Activated CD4-positive, alpha-beta T cell treated with anti-CD3 and anti-CD28 coated beads for 48 hours (primary cell): ENCODE measurements at places on chromosomes 16 and 17.

DNA sequence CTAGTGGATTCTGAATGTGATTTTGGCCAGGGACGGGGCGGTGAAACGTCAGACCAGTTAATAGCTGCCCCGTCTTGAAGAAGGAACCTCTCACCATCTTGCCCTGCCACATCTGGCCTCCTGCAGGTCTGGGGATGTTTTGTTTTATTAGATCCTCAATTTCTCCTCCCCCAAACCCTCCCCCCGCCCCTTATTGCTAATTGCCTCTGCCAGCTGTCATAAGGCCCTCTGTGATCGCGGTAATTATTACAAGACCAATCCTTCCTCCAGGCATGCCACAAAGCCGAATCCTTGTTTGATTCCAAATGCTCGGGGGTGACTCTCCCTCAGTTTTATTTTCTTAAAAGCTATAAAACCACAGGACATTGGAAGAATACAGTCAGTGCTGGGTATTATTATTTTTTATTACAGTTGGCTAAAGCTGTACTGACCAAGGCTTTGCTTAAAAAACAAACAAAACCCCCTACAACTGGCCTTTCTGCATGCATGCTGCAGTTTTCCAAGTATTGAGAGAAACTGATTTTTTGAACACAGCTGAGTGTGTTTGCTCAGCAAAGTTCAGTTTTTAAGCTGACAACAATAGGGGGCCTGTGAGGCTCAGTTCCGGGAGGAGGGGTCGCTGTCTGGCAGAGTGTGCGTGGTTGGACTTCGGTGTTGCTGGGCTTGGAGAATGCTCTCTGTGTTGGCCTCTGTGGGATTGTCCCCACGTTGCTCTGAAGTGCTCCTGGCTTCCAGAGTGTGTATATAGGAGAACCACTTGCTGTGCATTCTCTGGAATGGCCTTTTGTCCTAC is 1.7 kb downstream of the KSR1 start:
- no peak for DNase-seq

DNA sequence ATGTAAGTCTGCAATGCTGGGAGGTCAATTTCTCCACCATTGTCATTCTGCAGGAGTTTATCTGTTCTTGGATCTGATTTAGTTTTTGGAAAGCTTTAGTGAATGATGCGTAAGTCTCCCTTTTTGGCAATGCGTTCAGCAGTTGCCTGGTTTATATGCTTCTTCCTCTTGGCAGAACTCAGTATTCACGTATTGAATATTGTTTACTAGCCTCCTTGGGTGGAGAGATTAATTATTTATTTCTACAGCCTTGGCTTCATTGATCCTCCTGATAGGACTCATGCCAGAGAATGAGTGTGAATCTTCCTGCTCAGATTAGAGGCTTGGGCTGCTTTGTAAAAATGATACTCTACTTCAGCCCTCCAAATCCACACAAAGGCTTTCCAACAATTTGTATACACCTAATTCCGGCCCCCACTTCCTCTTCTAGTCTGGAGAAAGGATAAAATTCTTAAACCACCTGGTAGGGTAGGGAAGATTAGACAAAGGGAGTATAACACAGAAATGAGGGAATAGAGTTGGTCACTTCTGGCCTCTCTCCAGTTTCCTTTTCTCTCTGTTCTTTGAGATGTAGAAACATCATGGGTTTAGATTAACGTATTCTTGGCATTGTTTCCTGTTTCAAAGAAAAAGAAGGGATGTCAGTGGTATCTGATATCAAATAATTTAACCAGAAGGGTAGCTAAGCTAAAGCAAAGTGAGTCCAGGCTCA is 929.8 kb downstream of the KCNJ2 start:
- no peak for DNase-seq

DNA sequence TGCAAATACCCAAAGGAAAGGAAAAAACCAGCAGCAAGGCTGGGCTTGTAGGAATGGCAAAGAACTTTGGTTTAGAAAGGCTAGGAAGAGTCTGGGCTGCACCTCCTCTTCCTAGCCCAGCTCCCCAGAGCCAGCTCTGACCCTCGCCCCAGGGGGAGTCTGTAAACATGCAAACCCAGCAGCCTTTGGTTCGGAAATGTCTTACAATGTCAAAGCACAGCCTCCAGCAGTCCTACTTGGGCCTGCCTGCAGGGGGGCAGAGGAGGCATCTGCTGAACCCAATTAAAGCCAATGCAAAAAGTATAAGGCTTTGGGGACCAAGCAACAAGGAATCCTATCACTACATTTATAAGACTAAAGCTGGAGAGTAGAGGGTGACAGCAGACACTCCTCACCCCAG is 5.0 kb upstream of the FTSJ3 start:
- no peak for DNase-seq

DNA sequence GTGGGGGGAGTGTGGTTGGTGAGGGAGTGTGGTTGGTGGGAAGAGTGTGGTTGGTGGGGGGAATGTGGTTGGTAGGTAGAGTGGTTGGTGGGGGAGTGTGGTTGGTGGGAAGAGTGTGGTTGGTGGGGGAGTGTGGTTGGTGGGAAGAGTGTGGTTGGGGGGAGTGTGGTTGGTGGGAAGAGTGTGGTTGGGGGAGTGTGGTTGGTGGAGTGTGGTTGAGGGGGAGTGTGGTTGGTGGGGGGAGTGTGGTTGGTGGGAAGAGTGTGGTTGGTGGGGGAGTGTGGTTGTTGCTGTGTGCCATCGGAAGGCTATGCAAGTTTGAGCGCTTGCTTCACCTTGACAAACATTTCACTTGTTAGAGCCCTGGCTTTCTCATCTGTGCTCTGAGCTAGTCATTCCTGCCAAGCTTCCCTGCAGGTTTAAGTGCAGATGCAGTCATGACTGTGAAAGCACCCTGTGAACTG is 20.1 kb downstream of the MINK1 start:
- DNase-seq: peak; percentile 7

- no peak for DNase-seq
These were observed at the start of gene GFAP for GRCh38 chr17:44915321-44915726. GFAP (minus strand) TSS chr17:44915500; CDS start chr17:44915486, 14 bp downstream.

DNA sequence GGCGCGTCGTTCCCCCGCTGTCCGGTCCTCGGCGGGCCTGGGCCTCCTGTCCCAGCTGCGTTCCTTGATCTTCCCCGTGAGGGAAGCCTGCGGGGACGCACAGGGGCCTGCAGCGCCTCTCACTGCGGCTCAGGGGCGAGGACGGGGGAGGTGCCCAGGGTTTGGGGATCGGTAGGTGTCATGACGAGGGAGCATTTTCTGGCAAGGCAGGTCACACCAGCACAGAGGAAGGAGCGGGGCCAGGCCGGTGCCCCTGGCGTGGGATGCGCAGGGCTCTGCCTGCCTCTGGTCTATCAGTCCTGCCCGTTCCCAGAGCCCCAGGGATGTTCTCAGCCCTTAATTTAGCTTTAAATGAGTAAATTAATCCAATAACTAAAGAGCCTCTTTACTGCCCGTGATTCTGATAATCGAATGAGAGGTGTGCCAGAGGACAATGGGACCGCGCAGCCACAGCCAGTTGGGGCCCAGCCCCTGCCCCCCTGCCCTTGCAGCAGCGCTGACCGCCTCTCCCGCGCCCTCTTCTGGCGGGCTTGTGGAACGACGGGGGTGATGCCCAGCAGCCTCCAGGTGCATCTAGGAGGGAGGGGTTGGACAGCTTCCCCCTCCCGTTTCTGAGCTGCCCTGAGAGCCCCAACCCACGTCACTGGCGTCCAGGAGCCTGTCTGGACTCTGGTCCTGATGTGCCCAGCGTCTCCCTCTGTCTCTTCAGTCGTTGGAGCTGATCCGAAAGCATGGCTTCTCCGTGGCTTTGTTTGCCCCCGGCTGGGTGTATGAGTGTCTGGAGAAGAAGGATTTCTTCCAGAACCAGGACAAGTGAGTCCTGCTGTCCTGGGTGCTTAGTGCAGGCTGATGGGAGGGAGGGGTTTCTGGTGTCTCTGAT is 7.9 kb downstream of the ENGASE start:
- peak; percentile 64 for DNase-seq

GRCh38 chr16:1816396-1817275 is 10.0 kb downstream of the HAGH start:
- no peak for DNase-seq

GRCh38 chr16:56977216-56977615 is 12.1 kb upstream of the NLRC5 start:
- DNase-seq: no peak

GRCh38 chr17:38325221-38325851 is 18.4 kb downstream of the GPR179 start:
- DNase-seq: no peak

DNA sequence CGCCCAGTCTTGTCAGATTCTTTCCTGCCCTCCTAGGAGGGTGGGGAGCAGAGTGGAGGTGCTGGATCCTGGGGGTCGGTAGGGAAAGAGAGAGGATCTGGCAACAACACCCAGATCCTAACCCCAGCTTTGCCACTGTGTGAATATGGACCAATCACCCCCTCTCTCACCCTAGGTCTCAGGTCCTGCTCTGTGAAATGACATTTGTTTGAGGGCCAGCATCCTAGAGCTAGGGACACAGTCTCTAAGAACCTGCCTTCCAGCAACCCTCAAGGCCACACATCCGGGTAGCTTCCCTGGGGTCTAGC is 28.4 kb upstream of the MAP3K14 start:
- no peak for DNase-seq

DNA sequence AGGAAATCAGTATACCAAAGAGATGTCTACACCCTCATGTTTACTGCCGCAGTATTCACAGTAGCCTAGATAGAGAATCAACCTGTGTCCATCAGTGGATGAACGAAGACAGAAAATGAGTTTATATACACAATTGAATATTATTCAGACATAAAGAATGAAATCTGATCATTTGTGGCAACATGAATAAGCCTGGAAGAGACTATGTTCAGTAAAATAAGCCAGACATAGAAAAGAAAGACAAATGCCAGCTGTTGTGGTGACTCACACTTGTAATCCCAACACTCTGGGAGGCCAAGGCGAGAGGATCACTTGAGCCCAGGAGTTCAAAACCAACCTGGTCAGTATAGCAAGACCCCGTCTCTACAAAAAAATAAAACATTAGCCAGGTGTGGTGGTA is 16.1 kb downstream of the NUDT16L1 start:
- no peak for DNase-seq

- DNase-seq: no peak
These were observed 5.9 kb downstream of the ARSG start for GRCh38 chr17:68297195-68297594.

GRCh38 chr17:10499950-10500349 is 18.4 kb downstream of the MYH1 start:
- no peak for DNase-seq

DNA sequence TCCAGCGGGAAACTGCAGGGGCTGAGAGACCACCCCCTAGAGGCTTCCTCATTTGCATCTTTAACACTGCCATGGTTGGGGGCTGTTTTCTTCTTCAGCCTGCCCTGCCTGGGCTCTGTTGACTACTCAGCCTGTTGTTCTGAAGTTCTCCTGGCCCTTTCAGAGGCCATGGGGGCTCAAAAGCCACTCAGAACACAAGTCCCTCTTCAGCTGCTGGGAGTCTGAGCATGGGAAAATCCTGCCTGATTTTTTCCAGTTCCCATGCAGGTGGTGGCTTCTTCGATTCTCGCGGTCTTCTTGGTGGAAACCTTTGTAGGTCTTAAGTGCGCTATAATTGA is 36.3 kb downstream of the PLCG2 start:
- no peak for DNase-seq

- no peak for DNase-seq
These were observed 42.5 kb downstream of the YPEL2 start for GRCh38 chr17:59373882-59374495.

DNA sequence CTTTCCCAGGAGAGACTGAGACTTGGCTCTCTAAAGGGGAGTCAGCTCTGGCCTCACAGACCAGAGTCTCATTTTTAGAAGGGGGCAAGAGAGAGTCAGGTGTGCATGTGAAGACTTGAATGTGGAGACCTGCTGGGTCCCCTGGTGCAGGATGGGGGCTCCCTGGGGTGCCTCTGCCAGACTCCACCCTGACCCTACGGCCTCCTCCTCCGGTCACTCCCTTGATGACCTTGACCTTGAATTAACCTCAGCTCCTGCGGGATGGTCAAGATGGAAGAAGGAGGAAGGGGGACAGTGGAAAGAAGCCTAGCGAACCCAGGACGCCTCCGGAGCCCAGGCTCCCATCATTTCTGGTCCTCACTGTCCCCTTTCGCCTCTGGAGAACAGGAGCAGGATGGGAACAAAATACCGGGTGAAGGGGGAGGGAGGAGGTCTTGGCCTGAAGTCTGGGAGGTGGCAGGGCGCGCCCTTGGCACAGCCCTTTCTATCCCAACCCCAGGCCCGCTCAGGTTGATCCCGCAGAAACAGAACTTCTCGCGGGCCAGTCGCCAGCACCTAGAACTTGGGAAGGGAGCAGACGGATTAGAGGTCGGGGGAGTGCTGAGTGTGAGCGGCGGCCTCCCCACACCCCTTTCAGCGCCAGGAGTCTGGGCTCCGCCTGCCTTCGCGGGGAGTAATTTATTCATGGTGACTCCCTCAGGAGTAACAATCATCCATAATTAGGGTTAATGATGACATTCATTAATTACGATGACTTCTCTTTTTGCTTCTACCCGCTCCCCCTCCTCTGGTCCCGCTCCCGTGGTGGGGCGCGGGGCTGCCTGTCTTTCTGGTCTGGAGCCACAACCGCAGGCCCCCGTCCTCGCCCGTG is 1.6 kb downstream of the STAC2 start:
- no peak for DNase-seq

DNA sequence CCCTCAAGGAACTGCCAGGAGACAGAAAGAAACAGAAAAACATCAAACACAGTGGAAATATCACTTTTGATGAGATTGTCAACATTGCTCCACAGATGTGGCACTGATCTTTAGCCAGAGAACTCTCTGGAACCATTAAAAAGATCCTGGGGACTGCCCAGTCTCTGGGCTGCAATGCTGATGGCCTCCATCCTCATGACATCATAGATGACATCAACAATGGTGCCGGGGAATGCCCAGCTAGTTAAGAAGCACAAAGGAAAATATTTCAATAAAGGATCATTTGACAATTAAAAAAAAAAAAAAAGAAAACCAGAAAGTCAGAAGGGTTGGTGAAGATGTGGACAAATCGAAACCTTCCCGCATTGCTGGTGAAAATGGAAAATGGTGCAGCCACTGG is 14.9 kb upstream of the CHMP6 start:
- no peak for DNase-seq

- DNase-seq: no peak
These were observed 5.7 kb upstream of the PKMYT1 start for GRCh38 chr16:2985893-2986355.

GRCh38 chr16:11139326-11140097 is 116.5 kb downstream of the SOCS1 start:
- DNase-seq: no peak

GRCh38 chr17:561116-561515 is 153.5 kb downstream of the VPS53 start:
- DNase-seq: peak; percentile 66

GRCh38 chr16:88377961-88378360 is 4.8 kb upstream of the ZNF469 start:
- DNase-seq: no peak
